GM13977 (cell line): ENCODE measurements at places on chromosomes 6 and 20.
A peak's percentile ranks its signal among the peaks of the same experiment; 100 is the strongest.

- DNase-seq, result no peak
These were observed 26.1 kb upstream of the F13A1 start for GRCh38 chr6:6346427-6347023.

- DNase-seq, result peak; percentile 26
These were observed 58.0 kb upstream of the AHI1 start for GRCh38 chr6:135555550-135555949.

- no peak for DNase-seq
These were observed 11.9 kb upstream of the CST8 start for GRCh38 chr20:23479043-23479442.

DNA sequence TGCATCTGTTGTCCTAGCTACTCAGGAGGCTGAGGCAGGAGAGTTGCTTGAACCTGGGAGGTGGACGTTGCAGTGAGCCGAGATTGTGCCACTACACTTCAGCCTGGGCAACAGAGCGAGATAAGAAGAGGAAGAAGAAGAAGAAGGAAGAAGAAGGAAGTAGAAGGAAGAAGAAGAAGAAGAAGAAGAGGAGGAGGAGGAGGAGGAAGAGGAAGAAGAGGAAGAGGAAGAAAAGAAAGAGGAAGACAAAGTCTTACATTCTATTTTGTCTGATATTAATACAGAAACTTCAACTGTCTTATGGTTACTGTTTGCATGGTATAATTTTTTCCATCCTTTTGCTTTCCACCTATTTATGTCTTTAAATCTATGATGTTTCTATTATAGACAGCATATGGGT, 7.2 kb upstream of the NELFCD start:
- DNase-seq, result no peak

GRCh38 chr6:9704989-9705388, 709.9 kb downstream of the TFAP2A start:
- DNase-seq, result no peak
